ENCODE measurements at places on chromosomes 1 and 21.

DNA sequence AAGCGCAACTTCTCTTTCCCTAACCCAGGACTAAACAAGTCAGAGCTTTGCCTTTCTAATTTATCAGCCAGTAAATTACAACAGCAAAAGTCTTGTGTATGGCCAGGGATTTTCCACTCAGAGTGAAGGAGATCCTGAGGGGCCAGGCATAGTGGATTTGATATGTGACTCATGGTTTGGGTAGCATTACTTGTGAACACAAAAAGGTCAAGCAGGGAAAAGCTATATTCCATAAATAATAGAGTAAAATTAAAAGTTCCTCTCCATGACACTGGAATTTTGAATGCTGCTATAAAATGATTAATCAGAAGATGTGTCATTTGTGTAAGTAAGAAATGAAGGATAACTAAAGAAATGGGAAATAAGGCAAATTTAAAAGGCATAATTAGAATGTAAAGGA, 284.8 kb downstream of the HLX start:
- no peak for DNase-seq

GRCh38 chr1:925561-926421, 2.1 kb downstream of the SAMD11 start:
- DNase-seq: no peak

- no peak for DNase-seq
These were observed 14.6 kb upstream of the NCF2 start for GRCh38 chr1:183604815-183605214.

- DNase-seq: no peak
These were observed 19.4 kb downstream of the TRIM67 start for GRCh38 chr1:231181271-231181670.

- no peak for DNase-seq
These were observed 8.9 kb upstream of the OMA1 start for GRCh38 chr1:58555393-58555792.

DNA sequence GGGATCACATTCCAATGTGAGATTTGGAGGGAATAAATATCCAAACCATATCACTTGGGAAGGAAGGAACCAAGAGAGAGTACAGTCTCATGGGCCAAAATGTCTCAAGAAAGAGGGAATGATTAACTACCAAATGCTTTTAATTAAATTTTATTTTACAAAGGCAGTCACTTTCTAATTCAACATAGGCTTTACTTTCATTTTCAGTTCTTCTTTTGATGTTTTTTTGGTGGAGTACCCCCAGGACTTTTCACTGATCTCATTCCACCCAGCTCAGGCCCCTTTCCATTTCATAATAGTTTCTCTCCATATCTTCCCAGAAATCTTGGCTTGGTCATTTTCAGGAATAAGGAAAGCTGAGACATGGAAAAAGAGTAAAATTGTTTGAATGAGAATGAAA, 5.1 kb upstream of the SLAMF7 start:
- DNase-seq: no peak

GRCh38 chr21:30986965-30987364, 51.3 kb downstream of the KRTAP19-8 start:
- no peak for DNase-seq

Data from stimulated activated CD4-positive, alpha-beta T cell treated with anti-CD3 and anti-CD28 coated beads, TNF-alpha, amount 100 ng/mL, for 1 hour (primary cell).